ENCODE measurements at places on chromosomes 1 and 21. TPM values are rescaled to one million over a fixed set of nuclear protein-coding genes. Genes with fewer than 3 reads are reported as not detected.

The LY9 gene
- 3.3 TPM for total RNA-seq

- DNase-seq = peak; percentile 34
Observed at GRCh38 chr1:11068600-11069473, 9.0 kb upstream of the SRM start.

The CAMK2N1 gene
- 73.6 TPM for total RNA-seq

- no peak for DNase-seq
Observed at GRCh38 chr1:198937231-198938031, 298.6 kb downstream of the PTPRC start.

DNA sequence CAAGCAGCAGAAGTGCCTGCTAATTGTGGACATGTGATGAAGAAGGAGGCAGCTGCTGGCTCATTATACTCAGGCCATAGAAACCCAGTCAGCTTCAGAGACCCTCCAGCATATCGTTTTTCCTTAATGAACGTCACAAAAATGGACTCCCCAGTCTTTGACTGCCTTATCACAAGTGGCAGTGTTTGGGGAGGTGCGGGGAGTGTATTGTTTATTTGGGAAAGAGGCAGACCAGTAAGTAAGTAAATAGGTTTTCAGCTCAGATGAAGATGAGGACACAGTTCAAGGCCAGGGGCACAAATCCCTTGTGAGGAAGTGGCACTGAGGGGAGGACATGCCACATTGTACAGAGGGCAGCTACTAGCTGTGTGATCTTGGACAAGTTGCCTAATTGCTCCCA, 43.5 kb upstream of the NRDC start:
- no peak for DNase-seq

The FAM72B gene
- 0.55 TPM for total RNA-seq

The FCN3 gene
- 826 TPM for total RNA-seq

DNA sequence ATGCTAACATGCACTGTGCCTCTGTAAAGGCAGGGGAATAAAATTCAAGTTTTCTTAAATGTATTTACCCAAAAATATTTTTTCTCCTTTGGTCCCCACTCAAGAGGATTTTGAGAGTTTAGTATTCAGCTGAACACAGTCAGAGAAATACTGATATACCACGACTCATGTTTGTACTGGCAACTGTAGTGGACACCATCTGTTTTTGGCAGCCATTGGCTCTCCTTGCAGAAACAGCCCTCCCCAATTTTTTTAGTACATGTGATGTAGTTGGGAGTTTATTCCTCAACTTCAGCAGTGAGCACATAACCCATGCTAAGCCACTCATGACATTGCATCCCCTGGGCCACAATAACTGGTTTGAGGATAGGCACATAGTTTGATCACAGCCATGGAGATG, 154.8 kb upstream of the POU3F1 start:
- DNase-seq = no peak

GRCh38 chr1:170685166-170685565, 21.2 kb downstream of the PRRX1 start:
- DNase-seq = no peak

All from upper lobe of right lung (tissue), 1 donor.